ENCODE measurements at places on chromosomes 2 and 18.

GRCh38 chr2:235630718-235631296, 137.0 kb downstream of the AGAP1 start:
- no peak for DNase-seq

- DNase-seq = peak; percentile 40
These were observed 106.4 kb downstream of the POLR1A start for GRCh38 chr2:85999061-85999831.

DNA sequence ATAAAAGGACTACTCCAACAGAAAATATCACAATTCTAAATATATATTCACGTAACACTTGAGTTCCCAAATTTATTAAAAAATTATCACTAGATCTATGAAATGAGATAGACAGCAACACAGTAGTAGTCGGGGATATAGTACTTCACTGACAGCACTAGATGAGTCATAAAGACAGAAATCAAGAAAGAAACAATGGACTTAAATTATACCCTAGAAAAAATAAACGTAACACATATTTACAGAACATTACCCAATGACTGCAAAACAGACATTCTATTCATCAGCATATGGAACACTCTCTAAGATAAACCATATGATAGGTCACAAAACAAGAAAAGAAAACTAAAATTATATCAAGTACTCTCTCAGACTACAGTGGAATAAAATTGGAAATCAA, 429.4 kb downstream of the MBD2 start:
- DNase-seq = no peak

- no peak for DNase-seq
These were observed 36.6 kb upstream of the COL3A1 start for GRCh38 chr2:188937228-188938220.

DNA sequence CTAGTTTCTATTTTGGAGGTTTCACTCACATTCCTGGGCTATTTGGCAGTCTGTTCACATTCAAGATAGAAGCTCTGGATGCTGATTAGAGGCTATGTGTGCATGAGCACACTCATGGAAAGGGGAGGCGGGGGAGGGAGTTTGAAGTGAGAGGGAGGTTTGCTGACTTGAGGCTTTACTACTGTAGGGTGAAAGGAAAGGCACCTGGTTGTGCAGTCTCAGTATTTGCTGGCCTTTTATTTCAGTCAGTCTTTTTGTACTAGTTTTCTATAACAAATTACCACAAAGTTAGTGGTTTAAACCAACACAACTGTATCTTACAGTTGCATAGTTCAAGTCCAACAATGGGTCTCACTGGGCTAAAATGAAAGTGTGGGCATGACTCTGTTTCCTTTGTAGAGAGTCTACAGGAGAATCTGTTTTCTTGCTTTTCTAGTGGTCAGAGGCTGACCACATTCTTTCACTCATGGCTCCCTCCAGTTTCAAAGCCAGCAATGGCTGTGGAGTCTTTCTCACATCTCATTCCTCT, 47.7 kb upstream of the NR4A2 start:
- DNase-seq = no peak

DNA sequence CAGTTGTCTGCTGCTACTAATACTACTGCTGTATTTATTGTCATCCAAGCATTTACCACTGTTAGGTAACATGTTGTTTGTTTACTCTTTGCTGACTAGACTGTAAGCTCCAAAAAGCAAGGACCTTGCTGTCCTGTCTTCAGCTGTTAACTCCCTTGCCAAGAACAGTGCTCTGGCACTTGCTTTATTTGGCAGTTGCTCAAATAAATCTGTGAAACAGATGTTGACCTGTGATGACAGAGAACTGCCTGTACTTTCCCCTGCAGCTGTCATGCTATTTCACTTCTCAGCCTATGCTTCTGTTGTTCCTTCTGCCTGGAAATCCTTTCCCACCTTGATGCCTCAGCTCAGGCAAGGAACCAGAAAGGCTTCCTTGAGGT, 181.2 kb downstream of the ATAD2B start:
- DNase-seq = no peak

DNA sequence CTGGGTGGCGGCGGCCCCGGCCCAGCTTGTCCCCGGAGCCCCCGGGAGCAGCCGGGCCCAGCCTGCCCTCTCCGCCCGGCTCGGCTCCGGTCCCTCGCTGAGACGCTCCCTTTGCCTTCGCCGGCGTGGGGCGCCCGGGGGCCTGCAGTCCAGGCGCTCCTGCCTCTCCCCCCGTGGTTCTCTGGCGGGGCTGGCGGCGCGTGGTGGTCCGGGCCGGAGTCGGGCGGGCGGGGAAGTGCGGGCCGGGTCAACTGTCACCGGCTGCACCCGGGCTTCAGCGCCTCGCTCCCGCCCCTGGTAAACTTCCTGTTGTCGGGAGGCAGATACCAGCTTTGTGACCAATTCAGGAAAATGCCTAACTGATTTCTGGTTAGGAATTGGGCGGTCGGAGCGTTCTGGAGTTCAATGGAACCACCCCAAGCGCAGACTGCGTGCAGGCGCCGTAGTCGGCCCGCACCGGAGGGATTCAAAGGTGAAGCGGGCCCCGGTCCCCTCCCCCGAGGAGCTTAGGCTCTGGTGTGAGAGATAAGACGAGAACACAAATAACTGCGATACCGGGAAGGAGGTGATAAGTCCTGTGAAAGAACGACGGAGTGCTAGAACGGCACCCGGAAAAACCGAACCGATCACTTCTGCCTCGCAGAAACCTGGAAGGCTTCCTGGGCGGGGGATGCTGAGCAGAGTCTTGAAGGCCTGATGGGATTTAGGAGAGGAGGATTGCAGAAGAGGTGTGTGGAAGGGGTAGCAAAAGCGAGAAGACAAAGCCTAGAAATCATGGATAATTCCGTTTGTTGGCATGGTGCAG, 891 bp downstream of the CAB39 start:
- DNase-seq = no peak

DNA sequence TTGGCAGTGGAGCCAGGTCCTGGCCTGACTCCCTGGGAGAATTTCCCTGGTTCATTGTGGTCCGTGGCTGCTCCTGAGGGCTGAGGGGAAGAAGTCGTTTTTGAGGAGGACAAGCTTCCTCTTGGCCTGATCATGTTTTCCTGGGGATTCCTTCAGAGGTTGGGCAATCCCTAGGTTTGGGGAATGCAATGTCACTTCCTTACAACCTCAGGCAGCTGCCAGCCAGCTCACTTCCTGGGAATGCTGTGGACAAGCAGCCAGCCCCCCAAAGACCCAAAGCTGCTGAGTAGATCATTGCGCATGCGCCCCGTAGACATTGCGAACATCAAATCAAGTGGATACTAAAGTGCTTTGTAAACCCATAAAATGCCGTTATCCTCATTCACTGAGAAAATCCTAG, 7.7 kb upstream of the DNMT3A start:
- DNase-seq = no peak

GRCh38 chr2:44663471-44664073, 277.9 kb upstream of the SIX3 start:
- DNase-seq = no peak

- no peak for DNase-seq
These were observed 22.1 kb upstream of the CNOT11 start for GRCh38 chr2:101230541-101231001.

DNA sequence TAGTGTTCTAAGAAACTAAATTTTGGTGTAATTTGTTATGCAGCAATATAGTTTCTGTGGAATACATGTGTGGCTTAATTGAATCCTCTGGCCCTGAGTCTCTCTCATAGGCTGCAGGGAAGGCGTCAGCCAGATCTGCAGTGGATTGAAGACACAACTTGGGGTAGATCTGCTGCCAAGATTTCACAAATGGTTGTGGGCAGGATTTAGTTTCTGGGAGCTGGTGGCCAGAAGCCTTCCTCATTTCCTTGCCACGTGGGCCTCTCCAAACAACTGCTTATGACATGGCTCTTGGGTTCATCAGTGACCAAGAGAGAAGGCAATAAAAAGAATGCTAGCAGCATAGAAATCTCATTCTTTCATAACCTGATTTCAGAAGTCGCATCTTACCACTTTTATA, 28.2 kb downstream of the CCDC102B start:
- DNase-seq = no peak

DNA sequence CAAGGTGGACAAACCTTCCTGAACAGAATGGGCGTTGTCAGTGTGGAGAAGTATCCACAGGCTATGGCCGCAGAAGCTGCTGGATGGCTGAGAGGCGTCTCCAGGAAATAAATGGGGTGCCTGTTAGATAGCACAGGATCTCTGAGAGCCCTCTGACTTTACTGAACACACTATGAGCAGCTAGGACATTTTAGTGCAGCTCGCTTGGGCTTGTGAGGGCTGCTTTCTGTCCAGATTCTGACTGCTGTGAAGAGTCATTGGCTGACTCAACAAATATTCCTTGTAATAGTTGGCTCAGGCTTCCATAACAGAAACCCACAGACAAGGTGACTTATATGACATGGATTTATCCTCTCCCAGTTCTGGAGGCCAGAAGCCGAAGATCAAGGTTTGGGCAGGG, 100.2 kb upstream of the SNTG2 start:
- DNase-seq = no peak

DNA sequence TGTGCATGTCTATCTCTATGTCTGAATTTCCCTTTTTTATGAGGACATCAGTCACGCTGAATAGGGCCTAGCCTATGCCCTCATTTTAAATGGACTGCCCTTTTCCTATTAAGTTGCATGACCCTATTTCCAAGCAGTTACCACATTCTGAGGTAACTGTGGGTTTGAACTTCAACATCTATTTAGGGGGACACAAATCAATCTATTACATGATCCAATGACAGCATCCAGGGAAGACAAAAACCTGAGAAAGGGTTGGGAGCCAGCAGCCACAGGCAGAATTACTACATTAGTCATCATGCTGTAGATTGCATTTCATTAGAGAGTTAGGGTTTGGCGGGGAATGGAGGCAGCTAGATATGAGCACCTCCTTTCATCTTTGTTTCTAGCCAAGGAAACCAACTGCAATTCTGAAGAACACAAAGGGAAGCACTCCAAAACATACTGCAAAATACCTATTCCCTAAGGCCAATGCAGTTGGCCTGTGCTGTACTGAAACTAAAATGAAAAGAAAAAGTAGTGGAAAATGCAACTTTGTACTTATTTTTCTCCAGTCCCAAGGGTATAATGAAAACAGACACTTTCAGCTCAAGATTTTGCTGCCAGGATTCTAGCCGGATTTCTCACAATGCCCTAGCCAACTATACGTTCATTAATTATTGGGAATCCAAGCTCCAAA, 40.4 kb upstream of the C1D start:
- no peak for DNase-seq

- no peak for DNase-seq
These were observed 46.8 kb upstream of the BIN1 start for GRCh38 chr2:127153691-127154158.

DNA sequence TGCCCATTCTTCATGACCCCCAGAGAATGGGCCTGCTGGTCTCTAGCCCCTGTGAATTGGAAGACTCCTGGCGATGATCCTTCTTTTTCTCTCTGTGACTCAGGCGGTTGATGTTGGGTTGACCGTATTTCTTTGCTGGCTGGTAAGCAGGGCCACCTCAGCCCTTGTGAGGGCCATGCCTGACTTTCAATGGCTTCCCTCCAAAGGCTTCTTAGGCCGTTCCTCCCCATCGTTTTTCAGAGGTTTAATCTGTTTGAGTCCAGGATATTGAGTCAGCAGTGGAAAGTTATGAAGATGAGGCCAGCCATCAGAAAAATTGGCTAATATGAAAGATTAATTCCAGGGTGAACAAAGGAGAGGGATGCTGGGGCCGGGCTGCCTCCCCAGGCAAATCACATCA, 13.6 kb downstream of the HPCAL1 start:
- DNase-seq = no peak

DNA sequence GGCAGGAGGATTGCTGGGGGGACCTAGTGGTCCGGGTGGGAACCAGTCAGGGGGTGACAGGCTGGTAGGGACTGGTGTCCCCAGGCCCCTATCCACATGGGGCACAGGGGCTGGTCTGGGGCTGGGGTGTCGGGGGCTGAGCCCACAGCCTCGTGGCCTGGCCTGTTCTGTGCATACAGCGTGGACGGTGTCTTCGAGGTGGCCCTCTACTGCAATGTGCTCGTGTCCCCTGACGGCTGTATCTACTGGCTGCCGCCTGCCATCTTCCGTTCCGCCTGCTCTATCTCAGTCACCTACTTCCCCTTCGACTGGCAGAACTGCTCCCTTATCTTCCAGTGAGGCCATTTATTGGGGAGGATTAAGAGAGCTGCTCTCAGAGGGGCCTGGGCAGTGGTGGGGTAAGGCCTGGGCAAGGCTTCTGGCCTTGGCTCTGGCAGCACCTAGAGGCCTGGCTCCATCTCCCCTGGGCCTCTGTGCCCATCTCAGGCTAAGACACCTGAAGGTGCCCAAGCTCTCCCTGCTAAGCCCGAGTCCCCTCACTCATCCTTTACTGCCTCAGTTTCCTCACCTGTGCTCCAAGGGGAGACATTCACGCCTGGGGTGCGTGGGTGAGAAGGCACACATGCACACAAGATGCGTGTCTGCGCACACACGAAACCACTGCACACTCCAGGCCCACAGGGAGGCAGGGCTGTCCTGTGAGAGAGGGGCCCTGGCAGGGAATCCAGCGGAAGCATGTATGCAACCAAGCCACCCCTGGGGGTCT, 1.9 kb downstream of the CHRNG start:
- DNase-seq = peak; percentile 79

DNA sequence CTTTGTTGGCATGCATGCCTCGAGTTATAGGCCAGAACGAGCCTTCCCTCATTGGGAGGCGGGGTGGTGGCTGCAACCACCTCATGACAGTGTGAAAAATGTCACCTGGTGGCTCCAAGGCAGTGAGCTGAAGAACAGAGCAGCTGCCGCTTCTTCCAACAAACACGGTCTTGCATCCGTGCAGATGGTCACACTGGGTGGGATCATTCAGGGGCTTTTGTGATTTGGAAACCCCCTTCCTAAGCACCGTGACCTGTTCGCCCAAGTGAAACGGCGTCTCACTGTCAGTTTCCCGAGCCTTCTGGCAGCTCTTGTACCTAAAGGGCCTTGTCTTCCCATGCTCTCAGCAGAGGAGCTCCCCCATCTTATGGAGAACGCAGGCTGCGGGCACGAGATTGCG, 159.7 kb downstream of the NAPG start:
- no peak for DNase-seq

GRCh38 chr2:28333606-28334526, 58.8 kb upstream of the FOSL2 start:
- DNase-seq = no peak

- no peak for DNase-seq
These were observed 12.6 kb downstream of the CYRIA start for GRCh38 chr2:16653083-16653375.

GRCh38 chr2:108988796-108989713, at the start of gene EDAR:
Gene EDAR, minus strand, starts transcription at chr2:108989220. Its CDS starts 58,206 bp downstream, at chr2:108931014.
- DNase-seq = no peak

DNA sequence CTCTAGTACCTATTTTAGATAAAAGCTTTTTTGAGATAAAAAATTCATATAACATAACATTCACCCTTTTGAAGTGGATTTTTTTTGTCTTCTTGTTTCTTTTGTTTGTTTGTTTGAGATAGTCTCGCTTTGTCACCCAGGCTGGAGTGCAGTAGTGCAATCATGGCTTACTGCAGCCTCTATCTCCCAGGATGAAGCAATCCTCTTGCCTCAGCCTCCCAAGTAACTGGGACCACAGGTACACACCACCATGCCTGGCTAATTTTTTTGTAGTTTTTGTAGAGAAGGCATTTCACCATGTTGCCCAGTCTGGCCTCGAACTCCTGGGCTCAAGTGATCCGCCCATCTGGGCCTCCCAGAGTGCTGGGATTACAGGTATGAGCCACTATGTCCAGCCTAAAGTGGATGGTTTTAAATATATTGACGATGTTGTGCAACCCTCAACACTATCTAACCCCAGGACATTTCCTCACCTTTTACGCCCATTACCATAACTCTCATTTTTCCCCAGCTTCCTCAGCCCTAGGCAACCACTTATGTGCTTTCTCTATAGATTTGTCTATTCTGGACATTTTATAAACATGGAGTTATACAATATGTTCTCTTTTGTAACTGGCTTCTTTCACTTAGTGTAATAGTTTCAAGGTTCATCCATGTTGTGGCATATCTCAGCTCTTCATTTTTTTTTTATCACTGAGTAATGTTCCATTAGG, 38.8 kb downstream of the CTIF start:
- DNase-seq = peak; percentile 9

Data from chondrocyte (in vitro differentiated cells).